ENCODE measurements at places on chromosomes 2 and 18.

DNA sequence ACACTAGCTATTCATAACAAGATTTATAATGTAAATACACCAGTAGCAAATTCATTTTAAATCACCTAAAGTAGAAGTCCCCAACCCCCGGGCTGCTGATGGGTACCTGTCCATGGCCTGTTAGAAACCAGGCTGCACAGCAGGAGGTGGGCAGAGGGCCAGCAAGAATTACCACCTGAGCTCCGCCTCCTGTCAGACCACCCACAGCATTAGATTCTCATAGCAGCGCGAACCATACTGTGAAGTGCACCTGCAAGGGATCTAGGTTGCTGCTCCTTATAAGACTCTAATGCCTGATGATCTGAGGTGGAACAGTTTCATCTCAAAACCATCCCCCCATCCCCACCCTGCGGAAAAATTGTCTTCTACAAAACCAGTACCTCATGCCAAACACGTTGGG lies 71.3 kb downstream of the KANSL1L start:
- no peak for DNase-seq

DNA sequence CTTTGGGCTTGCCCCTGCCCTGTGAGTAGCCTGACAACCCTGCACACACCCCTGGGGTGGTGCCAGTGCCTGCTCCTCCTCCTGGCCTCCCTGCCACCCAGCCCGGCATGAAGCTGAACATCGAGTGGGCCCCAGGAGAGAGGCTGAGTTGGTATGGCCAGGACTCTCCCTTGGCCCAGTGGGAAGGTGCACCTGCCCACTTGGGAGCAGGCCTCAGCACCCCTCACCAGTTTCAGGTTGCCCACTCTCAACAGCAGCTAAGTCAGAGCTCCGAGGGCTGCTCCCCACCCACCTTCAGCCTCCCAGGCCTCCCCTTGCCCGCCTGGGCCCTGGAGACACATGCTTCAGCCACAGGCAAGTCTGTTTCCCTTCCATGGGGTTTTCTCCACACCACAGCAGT lies 203.1 kb downstream of the KLHL29 start:
- DNase-seq, result no peak

GRCh38 chr2:19607931-19608771 lies 249.7 kb upstream of the OSR1 start:
- DNase-seq, result no peak

- DNase-seq, result no peak
Observed at GRCh38 chr2:136375017-136375901, 257.3 kb upstream of the CXCR4 start.

DNA sequence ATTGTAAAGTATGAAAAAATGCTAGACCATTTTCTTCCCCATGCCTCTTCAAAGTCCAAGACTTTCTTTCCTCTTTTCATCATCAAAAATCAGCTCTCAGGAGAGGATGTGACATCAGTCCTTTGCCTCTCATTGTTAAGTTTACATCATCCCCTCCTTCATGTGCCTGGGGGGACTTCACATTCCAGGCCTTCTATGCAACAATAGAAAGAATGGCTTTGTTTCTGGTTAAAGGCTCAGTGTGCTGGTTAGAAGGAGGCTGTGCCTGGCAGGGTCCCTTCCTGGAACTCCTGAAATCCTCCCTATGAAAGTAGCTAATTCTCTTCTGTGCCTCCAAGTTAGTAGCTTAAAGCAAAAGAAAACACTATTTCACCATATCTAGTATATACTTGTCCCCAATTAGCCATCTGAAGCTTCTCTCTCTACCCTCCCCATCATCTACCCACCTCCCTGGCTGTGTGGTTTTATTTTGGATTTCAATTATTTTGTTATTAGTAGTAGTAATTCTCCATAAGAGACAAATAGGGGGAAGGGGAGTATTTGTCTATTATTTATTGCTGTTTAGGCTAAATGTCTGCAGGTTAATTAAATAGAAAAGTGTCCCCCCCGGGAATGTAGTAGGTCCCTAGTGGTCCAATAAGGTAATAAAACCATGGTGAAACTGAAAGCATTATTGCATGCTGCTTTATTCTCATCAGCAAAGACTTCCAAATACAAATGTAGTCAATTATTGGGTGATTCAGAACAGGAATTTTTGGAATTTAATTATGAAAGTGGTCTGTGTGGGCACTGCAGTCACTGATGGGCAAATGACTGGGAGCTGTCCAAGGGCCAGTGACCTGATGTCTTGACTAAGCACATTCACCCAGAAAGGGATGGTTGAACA lies 69.0 kb downstream of the CPO start:
- DNase-seq, result no peak

DNA sequence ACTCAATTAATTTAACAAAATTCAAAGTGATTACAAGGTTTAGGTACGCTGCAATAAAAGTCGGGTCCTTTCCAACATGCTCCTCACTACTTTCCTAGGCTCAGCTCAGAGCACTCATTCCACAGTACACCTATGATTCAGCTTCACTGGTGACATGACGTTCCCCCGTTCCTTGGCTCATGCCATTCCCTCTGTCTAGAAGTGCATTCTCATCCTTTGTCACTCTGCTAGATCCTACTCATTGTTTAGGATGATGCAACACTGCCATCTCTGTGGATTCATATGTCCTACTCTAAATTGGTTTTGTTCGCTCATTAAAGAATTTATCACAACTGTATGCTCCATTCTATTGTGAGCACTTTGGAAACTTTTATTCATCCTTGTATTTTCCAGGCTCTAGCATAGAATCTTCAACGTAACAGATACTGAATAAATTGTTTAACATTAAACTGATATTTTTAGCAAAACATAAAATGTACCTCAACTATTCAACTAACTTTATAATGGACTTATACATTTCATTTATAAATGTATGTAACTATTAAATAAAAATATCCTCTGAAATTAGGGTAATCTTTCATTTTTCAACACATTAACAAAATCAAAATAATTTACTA lies 78.6 kb downstream of the FAM228A start:
- DNase-seq, result no peak

GRCh38 chr2:203989521-203989920 lies 53.0 kb downstream of the ICOS start:
- no peak for DNase-seq

GRCh38 chr2:7902251-7902765 lies 779.5 kb upstream of the ID2 start:
- no peak for DNase-seq

DNA sequence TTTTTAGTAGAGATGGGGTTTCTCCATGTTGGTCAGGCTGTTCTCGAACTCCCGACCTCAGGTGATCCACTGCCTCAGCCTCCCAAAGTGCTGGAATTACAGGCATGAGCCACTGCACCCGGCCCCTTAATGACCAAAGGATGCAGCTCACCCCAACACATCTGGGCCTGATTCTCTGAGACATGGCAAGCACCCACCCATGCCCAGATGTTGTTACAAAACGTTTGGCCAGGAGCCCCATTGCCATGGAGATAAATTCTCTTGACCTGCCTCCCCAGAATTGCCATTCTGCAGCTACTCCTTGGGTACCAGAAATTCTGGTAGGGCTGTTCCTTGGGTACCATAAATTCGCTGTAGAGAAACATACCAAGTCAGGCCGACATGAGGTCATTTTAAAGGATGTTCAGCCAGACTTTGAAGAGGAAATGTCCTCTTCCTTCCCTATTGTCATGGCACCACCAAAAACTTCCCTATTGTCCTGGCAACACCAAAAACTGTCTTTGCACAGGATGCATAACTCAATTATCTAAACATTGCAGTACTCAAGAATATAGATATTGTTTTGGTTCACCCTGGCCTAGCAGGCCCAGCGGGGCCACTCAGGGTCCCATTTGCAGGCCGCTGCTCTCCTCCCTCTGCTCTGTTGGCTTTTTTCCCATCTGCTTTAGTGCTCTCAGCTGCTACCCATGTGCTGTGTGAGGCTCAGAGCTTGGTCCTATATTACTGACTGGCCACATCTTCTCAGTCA lies 160.9 kb upstream of the TTC39C start:
- DNase-seq, result no peak

DNA sequence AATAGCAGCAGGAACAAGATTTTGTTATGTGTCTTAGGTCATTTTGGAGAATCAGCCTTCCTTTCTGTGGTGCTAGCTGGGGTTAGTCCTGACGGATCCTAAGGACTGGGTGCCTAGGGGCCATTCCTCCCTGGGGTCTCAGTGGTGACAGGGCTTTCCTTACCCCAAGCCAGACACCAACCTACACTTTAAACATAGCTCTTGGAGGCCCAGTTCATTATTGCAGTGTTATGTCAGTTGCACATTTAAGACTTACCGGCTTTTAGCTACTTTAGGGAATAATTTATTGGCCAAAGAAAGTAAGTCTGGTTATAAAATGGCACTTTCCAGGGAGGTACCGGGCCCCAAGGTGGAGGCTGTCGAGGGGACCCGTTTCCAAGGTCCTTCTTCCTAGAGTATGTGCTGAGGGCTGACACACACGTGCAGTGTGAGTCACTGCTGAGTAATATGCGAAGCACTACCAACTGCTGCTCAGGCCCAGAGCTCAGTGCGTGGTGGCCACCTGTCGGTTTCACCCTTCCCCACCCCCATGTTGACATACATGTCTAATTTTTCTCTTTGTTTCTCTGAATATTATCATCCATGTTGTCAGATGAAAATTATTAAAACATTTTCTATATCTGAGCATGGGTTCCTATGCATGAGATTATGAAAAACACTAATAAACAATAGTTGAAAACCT lies 37.0 kb upstream of the GRHL1 start:
- DNase-seq, result no peak

DNA sequence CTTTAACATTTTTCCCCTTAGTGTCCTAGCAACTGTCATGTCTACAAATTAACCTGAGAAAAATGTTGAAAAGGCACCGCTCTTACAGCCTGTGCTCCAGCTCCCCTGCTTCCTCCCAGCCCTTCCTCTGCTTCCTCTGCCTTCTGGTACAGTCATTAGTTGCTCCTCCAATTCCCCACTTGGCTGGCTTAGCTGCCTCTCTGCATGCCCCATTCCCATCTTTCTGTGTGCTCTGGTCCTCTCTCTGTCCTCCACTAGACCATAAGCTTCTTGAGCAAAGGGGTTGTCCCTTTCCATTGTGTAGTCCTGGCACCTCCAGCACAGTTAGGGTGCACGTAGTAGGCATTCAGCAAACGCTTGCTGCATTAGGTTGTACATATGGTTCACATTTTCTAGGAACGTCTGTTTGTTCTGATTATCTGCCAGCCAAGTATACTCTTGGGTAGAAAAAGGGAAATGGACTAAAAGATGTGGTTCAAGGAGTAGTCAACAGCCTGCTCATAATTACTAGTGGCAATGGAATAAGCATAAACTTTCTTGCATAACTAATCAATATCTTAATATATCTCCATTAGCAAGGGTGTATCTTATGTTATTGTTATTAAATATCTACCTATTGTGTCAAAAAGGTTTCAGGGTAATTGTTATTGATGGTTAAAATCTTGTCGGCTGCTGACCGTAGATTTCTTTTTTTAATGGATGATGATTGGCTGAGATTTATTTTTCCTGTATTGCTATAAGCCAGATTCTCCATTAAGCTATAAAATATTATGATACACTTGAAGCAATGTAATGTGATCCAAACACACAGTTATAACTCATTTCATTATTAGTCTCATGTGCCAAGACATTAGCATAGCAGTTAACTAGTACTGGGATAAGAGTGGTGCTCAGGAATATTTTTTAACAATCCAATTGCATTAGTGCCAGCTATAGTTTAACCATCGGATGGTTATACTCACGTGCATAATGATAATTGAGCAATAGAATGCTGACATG lies 340.1 kb downstream of the SLC4A3 start:
- no peak for DNase-seq

DNA sequence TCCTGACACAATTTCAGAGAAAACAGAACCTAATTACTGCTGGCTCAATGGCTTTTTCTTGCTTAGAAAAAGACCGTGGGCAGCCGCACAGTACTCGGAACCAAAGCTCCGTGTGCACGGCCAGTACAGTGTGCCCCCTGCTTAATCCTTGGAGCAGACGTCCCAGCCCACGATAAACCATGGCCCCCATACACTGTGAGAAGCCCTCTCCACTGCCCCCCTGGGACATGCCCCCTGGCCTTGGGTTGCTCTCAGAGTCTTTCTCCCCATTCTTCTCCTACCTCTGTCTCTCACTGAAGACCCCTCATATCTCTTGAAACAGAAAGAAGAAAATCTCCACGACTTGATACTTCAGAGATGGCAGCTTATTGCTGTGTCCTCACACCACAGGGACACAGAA lies 44.0 kb downstream of the CYP26B1 start:
- no peak for DNase-seq

- DNase-seq, result no peak
Observed at GRCh38 chr2:50584185-50584584, 447.7 kb downstream of the NRXN1 start.

DNA sequence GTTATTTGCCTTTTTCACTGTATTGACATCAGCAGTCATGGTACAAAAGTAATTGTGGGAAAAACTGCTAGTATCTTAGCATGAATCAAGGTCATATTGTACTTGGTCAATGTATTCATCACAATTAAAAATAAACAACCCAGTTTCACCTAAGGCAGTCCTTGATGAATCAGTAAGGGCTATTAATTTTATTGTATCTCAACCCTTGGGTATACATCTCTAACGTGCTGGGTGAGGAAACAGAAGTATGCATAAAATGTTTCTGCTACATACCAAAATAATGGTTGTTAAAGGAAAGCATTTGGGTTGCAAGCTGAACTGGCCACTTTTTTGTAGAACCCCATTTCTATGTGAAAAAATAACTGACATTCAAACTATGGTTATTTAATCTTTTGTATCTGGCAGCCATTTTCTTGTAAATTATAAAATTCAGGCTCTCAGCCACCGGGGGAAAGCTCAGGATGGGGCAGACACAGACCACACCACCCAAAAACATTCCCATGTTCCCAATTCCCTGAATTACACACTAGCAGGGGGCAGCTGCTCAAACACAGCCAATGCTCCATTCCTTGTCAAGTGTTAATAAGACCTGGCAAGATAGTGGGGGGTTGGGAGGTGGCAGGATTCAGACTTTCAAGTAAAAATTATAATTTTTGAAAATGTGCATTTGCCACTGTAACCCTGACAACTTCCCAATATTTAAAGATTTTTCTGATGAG lies 49.3 kb downstream of the OLA1 start:
- no peak for DNase-seq

GRCh38 chr2:26448651-26449050 lies 29.3 kb downstream of the OTOF start:
- DNase-seq, result no peak

Measured in LNCaP clone FGC (cell line).